ENCODE measurements at places on chromosomes 6 and 20.

- no peak for DNase-seq
These were observed 73.5 kb upstream of the LAMP5 start for GRCh38 chr20:9440892-9441291.

- peak; percentile 69 for DNase-seq
These were observed 88.4 kb downstream of the CDC5L start for GRCh38 chr6:44475779-44476434.

GRCh38 chr20:7178004-7178403 lies 410.5 kb downstream of the BMP2 start:
- no peak for DNase-seq

DNA sequence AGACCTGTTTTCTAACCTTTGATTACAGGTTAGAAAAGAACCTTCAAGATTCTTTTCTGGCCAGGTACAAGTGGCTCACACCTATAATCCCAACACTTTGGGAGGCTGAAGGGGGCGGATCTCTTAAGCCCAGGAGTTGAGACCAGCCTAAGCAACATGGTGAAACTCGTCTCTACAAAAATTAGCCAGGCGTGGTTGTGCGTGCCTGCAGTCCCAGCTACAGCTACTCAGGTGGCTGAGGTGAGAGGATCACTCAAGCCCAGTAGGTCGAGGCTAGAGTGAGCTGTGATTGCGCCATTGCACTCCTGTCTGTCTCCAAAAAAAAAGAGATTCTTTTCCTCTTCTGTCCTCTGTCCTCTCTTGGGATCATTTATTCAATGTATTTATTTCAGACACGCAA lies 14.5 kb downstream of the PPIL1 start:
- DNase-seq: no peak

DNA sequence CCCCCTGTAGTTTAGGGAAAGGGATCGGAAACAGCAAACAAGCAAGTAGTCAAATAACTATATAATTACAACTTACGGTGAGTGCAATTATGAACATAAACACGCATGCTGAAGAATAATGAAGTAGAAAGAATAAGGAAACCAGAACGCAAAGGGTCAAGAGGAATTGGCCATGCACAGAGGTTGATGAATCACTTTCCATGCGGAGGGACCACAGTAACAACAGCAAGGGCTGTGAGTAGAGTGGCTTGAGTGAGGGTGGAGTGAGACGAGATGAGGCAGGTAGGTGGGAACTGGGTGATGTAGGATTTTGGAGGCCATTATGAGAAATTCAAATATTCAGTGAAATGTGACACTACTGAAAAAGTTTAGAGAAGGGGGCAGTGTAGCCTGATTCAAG lies 112.2 kb upstream of the LAMP5 start:
- no peak for DNase-seq

- DNase-seq: no peak
These were observed 263.0 kb downstream of the ZNF217 start for GRCh38 chr20:53330601-53331140.

DNA sequence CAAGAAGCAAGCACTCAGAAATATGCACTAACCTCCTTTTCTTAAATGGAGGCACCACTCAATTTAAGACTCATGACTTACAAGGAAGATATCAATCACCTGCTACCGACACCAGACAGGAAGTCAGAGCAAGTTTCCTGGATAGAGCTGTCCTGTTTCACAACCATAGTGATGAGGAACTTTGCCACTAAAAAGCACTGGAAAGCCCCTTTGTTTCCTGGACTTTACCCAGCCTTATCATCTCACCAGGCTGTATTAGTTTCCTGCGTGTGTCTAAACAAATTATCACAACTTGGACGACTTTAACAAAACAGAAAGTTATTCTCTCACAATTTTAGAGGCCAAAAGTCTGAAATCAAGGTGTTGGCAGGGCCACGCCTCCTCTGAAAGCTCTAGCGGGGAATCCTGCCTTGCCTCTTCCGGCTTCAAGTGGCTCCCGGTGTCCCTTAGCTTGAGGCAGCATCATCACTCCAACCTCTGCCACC lies 253.8 kb upstream of the STXBP5 start:
- no peak for DNase-seq

DNA sequence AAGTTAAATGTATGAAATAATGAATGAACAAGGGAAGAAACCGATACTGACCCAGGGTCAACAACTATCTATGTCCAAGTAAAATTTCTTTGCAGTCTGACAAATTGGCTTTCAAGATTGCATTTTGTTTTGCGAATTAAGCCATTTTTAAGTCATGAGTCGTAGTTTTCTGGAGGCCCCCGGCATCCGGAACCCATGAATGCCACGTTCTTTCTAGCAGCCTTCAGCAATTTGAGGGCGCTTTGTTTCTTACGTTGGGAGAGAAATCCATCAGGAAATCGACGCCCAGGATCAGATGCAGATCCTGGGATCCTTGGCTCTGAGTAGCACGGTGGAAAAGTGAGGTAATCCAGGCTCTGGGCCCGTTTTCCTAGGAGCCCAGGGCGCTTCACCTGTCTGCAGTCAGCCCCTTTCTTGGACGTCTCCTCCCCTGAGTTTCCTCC lies 309 bp upstream of the ABRACL start:
- DNase-seq: no peak

GRCh38 chr6:25477006-25477590 lies 174.9 kb upstream of the SCGN start:
- no peak for DNase-seq

DNA sequence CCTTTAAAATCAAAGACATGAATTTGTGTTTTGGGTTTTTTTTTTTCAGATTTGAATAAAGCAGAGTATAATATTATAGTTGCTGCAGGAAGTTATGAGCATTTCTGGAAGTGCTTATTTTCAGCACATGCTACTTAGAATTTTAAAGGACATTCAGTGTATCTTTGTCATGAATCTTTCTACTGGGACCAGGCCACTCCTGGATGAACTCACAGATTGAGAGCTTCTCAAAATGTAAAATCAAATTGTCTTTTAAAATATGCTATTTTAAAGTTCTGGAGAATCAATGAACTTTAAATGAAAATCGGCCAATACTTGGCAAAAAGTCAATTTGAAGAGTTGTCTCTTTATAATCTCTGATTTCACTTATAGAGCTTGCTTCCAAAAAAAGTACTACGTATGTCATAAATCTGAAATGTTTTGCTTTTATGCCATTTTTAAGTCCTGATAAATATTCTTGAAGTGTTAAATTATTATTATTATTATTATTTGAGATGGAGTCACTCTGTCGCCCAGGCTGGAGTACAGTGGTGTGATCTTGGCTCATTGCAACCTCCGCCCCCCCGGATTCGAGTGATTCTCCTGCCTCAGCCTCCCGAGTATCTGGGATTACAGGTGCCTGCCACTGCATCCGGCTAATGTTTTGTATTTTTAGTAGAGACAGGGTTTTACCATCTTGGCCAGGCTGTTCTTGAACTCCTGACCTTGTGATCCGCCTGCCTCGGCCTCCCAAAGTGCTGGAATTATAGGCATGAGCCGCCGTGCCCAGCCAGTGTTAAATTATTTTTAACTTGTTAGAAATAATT lies 175.7 kb upstream of the AKAP12 start:
- DNase-seq: no peak

DNA sequence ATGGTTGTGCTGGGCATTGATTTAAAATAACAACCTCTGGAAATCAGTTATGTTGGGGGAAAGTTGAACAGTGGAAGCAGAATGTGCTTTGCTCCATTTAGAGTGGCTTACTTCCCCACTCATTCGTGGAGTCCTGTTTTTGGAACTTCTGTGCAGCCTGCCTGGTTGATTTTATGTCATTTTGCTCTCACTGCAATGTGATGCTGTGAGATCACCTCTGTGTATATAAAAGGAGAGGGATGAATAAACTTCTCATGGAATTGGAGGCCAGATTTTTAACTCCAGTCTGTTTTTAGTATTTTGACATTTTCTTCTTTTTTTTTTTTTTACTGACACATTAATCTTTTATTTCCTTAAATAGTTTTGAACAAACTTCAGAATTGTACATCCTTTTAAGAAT lies 139.0 kb downstream of the FNDC1 start:
- no peak for DNase-seq

GRCh38 chr6:18601516-18602020 lies 214.4 kb downstream of the RNF144B start:
- DNase-seq: no peak

DNA sequence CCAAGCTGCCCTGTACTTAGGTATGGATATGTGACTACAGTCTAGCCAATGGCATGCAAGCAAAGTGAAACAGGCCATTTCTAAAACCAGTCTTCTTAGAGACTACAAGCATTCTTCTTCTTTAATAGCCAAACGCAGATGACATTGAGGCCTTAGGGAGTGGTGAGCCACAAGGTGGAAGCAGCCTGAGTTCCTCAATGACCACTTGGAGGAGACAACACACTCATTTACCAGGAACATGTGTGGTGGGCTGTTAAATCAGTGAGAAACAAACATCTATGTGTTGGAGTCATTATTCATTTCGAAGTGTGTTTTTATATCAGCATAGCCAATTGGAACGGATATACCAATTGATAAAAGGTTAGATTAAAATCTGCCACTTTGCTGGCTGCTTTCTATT lies 122.0 kb downstream of the GFRAL start:
- DNase-seq: no peak

GRCh38 chr6:12538881-12539357 lies 177.6 kb upstream of the PHACTR1 start:
- no peak for DNase-seq

GRCh38 chr20:49471397-49471796 lies 11.1 kb downstream of the KCNB1 start:
- DNase-seq: no peak

- no peak for DNase-seq
These were observed 131.8 kb upstream of the PTPN1 start for GRCh38 chr20:50378170-50379000.

DNA sequence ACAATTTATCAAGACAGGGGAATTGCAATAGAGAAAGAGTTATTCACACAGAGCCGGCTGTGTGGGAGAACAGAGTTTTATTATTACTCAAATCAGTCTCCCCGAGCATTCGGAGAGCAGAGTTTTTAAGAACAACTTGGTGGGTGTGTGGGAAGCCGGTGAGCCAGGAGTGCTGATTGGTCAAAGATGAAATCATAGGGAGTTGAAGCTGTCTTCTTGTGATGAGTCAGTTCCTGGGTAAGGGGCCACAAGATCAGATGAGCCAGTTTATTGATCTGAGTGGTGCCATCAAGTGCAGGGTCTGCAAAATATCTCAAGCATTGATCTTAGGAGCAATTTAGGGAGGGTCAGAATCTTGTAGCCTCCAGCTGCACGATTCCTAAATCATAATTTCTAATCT lies 50.0 kb upstream of the ECI2 start:
- DNase-seq: peak; percentile 4

DNA sequence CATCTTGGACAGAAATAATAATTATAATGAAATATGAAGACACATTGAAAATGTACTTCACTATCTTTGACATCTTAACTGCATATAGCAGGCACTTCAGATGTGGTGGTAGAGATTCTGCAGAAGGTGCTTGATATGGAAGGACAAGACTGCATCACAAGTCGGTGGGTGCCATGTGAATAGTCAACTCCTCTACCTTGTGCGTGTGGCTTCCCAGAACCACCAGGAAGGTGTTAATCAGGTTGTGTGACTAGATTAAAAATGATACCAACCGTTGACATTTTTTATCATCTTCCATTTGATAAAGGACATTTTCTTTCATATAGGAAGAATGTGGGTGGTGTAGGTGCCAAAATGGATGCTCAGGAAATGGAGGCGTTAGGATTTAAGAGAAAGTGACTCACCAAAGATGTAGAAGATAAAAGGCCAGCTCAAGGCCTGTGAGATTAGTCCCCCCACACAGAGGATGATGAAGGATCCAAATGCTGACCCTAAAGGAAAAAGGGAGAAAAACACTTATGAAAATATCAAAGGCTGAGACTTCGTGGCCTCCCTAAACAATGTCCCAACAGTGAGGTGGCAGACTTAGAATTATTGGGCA lies 12.3 kb downstream of the SLC17A2 start:
- no peak for DNase-seq

- DNase-seq: no peak
These were observed 12.3 kb upstream of the LBP start for GRCh38 chr20:38334016-38334415.

- DNase-seq: no peak
These were observed 451.8 kb downstream of the COL12A1 start for GRCh38 chr6:74753883-74754600.

DNA sequence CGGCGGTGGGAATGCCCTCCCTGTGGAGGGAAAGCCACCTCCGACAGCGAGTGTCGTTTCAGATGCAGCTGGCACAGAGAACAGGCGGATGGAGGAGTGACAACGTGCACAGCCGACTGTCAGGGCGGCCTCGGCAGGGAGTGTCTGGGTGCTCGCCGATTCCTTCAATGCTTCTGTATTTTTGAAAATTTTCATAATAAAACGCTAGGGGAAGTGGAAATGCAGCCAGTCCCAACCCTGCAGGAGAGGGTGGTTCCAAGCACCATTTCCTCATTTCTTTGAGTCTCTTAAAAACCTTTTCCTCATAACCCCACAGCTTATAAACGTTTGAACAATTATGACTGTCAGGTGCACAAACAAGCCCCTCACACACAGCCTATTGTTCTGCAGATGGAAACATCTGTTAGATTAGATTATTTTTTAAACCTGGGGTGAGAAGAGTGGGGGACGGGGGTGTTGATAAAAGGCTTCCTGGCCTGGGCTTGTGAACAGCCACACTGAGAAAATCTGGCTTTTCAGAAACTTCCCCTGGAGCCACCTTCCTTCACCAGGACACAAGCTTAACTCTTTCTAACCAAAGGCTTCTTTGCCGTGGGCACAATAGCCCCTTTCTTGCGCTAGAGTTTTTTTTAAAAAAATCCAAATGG lies 228.9 kb downstream of the ANKRD60 start:
- no peak for DNase-seq

GRCh38 chr20:59646487-59646886 lies 42.1 kb downstream of the PHACTR3 start:
- DNase-seq: no peak

GRCh38 chr6:148457137-148457842 lies 114.7 kb downstream of the SASH1 start:
- no peak for DNase-seq

GRCh38 chr20:25014816-25015215 lies 22.3 kb upstream of the APMAP start:
- no peak for DNase-seq

DNA sequence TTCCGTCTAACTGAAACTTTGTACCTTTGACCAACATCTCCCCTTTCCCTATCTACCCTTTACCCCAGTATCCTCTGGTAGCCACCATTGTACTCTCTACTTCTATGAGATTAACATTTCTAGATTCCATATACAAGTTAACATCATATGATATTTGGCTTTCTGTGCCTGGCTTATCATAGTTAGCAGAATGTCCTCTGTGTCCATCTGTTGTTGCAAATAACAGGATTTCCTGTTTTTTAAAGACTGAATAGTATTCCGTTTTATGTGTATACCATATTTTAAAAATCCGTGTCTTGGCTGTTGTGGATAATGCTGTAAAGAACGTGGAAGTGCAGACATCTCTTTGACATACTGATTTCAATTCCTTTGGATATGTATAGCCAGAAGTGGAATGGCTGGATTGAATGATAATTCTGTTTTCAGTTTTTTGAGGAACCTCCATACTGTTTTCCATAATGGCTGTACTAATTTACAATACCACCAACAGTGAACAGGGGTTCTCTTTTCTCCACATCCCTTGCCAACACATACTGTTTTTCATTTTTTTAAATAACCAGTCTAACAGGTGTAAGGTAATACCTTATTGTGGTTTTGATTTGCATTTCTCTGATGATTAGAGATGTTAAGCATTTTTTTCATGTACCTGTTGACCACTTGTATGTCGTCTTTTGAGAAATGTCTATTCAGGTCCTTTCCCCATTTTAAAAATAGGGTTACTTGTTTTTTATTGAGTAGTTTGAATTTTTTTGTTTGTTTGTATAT lies 53.8 kb downstream of the CDC5L start:
- no peak for DNase-seq

All from stimulated activated CD4-positive, alpha-beta T cell treated with anti-CD3 and anti-CD28 coated beads, Interleukin-12 subunit alpha, Interleukin-12 subunit beta, amount 100 ng/mL, for 4 hours (primary cell).